ENCODE measurements at places on chromosomes 5 and 9.

GRCh38 chr9:81848472-81848871 is 79.8 kb upstream of the SPATA31D4 start:
- DNase-seq, result no peak

GRCh38 chr9:129891569-129891968 is 56.3 kb downstream of the USP20 start:
- no peak for DNase-seq

DNA sequence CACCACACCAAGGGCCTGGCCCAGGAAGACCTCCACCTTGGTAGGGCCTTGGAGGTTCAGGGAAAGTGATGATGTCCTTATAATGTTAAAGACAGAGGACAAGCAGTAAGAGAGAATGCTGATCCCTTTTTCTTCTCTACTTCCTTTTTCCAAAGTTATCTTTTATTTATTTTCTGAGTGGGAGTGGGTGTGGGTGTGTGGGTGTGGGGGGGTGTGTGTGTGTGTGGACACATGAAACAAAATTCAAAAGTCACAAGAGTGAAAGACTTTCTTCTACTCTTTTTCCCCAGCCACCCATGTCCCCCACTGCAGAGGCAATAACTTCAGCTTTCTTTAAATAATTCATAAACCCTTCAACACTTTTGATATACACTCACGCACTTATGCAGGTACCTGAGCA is 70.8 kb downstream of the ROR2 start:
- DNase-seq, result no peak

DNA sequence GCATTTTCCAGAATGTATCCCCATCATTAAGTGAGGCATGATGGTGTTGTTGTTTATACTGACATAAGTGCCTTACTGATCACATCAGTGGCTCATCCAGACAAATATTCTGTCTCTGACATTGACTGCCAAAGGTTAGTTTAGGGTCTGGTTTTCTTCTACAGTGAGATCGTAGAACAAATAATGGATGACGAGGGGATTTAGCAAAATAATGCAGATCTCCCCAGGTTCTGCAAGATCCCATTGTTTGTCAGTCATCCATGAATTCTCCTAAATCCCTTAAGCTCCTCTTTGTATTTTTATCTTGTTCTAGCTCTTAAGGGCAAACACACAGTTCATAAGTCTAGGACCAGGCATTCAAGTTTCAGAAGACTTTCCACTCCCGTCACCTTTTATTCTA is 93.1 kb upstream of the DHFR start:
- no peak for DNase-seq

DNA sequence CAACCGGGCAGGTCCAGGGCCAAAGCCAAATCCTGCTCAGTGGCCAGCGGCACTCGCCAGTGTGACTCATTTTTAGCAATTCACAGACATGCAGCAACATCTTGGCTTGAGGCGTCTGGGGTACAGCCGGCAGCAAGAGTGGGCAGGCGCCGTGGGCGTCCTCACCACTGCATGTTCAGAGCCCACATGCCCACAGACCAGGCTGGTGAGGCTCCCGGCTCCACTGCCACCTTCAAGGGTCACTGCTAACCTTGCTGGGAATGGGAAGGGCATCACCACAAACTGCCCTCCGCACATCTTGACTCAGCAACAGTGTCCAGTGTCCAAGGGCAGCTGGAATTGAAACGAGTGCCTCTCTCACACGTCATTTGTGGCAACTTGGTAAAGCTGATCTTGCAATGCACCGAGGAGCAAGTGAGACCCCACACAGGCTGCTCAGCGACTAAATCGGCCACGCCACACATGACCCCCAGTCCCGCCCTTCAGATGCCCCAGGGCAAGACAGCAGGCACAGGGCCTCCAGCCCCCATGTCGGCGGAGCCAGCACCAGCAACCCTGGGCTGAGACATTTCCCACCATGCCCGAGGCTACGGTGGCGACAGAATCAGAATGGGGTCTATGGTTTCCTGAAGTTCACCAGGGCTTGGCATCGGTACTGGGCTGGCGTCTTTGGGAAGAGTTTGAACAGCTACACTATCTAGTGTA is 140.3 kb downstream of the ROR2 start:
- DNase-seq, result no peak

- DNase-seq, result no peak
Measured at GRCh38 chr9:90552317-90552716, 90.3 kb downstream of the DIRAS2 start.

GRCh38 chr5:57432876-57433275 is 49.7 kb downstream of the ACTBL2 start:
- DNase-seq, result no peak

GRCh38 chr5:172533058-172533398 is 78.7 kb upstream of the SH3PXD2B start:
- DNase-seq, result no peak

DNA sequence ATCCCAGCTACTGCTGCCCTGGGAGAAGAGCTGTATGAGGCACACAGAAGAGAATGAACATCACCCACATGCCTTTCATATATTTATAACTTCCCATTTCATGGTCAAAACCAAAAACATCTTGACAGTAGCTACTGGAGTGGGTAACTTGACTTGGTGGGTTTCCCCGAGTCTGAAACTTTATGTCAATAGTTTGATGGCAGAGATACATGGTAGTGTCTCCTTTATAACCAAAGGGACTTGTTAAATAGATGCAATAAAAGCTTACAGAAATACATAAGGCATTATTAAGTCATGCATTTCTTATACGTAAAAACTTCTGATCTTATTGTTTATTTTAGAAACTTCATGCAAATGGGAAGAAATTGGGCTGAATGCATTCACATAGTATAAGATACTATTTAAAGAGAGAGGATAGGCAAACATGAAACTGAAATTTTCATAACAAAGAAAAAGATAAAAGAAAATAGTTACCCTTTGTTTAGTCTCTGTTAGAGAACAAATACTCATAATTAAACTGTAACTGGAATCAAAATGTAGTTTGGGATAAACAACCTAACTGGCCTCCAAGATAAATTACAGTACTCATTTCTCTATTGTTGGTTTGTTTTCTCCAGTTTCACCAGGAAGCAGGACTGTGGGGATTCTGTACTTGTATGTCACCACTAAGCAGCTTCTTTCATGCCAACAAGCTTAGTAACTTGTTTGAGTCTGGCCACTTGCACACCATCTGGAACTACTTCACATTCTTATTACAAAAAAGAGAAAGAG is 459.3 kb upstream of the MEF2C start:
- DNase-seq, result no peak

DNA sequence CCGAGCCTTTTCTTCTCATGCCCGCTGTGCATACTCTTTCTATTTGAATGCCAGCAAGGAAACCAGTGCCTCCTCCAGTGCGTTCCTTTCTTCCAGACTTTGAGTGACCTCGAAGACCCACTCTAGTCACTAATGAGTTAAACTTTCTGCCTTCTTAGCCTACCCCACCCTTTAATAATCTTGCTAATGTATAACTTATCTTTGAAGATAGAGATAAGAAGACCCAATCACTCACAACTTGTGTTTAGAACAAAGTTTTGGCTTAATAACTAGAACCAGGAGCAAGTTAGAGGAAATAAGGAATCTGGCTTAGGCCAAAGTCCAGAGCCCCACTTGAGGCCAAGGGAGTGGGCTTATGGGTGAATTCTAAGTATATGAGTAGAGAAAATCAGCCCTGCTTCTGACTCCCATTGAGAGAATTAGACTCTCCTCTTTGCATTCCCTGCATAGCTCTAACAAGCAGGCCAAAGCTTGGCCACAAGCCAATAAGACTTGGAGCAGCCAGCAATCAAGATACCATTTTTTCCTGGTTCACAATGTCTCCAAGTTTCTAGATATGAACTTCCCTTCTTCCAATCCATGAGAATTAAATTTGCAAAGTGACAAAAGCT is 181.5 kb upstream of the PIK3R1 start:
- no peak for DNase-seq

DNA sequence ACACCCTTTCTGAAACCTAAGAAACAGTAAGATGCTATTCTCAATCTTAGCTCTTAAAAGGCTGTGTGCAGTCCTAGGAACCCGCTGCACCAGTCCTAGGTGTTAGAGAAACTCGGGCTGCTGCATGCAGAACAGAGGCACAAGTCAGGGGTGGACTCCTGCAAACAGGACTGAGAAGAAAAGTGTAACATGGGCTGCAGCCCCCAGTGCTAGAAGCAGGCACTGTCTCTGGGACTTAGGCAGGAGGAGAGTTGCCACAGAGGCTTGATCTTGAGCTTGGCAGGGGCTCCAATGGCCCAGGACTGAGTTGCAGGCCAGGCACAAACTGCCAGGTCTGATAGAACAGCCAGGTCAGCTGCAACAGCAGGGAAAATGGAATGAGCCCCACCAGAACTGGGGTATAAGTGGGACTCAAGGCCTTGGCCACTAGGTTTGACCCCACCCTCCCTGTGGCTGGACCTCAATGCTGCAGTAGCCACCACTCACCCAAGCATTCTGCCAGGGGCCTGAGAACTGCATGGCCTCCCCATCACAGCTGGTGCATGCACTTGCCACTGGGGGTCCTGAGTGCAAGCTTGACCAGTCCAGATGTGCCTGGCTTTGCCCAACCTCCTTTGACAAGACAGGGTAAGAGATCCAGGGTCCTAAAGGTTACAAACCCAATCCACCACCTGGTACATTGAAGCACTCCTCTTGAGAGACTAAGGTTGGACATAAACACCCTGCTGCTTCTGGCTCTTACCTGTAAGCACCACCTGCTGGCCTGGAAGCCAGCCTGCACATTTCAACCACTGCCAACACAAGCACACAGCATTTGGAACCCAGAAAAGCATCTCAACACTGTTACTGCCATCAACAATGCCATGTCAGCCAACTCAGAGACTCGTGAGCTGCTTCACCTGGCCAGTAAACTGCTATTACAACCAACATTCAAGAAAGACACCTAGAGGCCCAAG is 103.3 kb downstream of the FBXL17 start:
- peak; percentile 12 for DNase-seq

GRCh38 chr5:178234121-178234749 is 1.6 kb upstream of the PHYKPL start:
- no peak for DNase-seq

DNA sequence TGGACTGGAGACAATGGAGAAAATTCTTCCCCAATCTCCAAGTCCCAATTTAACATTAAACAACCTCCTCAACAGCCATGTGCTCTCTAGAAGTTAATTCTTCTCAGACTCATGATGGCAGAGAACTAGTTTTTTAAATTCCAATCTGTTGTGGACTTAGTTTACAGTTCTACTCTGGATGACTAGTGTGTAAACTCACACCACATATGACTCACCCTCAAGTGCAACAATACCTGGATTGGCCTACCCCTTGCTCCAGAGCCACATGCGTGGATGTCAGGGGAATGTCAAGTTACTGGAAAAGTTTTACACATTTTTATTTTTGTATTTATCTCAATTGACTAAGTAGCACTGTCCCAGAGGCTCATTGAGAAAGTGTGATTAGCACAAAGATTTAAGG is 136.0 kb upstream of the EFNA5 start:
- no peak for DNase-seq

DNA sequence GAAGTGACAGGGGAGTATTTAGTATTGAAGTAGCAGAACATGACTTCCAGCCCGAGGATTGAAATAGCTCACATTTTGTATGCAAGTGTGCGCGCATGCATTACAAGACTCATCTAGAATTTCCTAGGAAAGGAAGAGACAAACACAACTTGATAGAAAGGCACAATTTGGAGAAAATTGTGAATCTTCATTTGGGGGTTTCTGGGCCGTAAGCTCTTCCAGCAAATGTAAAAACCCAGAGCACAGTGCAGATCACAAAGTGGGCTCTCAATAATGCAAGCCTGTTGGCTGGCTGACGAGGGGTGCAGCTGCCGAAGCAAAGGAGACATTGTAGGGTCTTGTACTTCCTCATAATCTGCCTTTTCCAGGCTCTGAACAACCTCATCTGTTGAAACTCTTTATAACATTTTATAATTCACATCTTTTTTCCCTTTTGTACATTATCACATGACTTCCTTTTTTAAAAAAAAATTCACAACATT is 109.0 kb downstream of the BAAT start:
- no peak for DNase-seq

GRCh38 chr9:32161720-32162119 is 222.7 kb upstream of the ACO1 start:
- no peak for DNase-seq

GRCh38 chr9:113361304-113362018 is 12.1 kb downstream of the BSPRY start:
- DNase-seq, result peak; percentile 35

DNA sequence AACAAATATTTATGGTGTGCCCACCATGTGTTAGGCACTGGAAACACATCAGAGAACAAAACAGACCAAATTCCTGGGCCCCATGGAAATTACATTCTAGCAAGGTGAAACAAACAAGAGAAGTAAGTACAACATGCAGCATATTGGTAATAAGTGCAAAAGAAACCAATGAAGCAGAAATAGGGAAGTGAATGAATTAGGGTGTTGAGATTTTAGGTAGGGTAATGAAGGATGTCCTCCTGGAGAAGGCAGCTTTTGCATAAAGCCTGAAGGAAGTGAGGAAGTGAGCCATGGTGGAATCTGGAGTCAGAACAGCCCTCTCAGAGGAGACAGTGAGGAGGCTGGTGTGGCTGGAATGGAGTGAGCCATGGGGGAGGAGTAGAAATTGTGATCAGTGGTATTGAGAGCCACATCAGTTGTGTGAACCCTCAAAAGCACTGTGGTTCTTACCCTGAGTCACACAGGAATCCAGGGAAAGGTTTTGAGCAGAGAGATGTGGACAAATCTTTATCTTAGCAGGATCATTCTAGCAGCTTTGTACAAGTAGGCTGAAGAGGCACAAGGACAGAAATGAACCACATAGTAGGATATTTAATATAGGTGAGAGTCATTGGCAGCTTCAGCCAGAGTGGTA is 52.7 kb upstream of the ARL15 start:
- no peak for DNase-seq

DNA sequence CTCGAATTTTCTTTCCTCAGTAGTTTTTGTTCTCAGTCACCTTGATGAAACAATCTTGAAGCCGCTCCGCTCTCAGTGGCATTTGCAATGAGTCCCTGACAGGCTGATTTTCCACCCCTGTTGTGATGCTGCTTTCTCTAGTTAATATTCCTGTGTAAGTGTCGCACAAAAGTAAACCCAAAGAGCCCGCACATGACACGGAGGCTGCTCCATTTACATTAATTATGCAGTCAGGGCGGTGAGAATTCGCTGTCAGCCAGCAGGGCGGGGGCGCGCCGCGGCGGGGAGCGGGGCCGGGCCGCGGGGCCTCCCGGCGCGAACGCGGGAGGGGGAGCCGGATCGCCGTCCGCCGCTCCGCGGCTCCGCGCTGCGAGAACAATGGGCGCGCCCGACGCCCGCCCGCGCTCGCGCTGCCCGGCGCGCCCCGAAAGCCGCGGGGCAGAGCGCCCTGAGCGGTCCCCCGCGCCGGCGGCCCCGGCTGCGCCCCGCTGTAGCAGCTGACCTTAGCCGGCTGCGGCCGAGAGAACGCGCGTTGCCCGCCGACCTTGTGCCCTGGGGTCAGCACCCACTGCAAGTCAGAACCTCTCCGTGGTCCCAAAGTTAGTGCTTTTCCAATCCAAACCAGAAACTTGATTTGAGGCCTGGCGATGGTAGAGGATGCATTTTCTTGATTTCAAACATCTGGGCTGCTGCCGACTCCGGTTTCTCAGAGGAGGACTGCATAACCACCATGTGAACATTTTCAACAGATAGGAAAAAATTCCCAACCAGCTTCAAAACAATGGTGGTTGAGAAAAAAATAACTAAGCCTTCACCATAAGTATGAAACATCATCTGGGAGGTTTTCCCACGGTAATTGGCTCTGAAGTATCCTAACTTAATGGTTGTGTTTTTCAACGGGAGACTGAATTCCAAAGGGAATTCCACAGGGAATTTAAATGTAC is 142.6 kb downstream of the PBX3 start:
- DNase-seq, result peak; percentile 48
